ENCODE measurements at places on chromosomes 4 and X.

- no peak for DNase-seq
These were observed 28.5 kb upstream of the MANBA start for GRCh38 chr4:102789317-102789717.

GRCh38 chrX:150767045-150767395 lies 73.8 kb downstream of the MTMR1 start:
- no peak for DNase-seq

DNA sequence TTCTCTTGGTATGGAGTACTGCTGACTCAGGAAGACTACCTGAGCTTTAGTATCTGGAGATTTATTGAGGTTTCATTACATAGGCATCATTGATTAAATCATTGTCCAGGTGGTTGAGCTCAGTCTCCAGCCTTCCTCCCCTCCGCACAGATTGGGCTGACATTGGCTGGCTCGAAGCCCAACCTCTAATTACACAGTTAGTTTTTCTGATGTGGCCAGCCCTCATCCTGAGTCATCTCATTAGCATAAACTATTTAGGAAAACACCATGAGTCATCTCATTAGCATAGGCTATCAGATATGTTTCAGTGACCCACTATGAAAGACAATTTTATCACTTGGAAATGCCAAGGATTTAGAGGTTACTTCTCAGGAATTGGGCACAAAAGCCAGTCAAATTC lies 93.9 kb upstream of the ANKRD50 start:
- no peak for DNase-seq

DNA sequence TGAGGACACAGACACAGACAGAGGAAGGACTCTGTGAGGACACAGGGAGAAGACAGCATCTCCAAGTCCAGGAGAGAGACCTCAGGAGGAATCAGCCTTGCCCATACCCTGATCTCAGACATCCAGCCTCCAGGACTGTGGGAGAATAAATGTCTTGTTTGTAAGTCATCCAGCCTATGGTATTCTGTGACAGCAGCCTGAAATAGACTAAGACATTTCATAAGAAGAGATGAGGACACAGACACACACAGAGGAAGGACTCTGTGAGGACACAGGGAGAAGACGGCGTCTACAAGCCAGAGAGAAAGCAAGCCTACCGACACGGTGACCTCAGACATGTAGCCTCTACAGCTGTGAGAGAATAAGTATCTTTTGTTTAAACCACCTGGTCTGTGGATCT lies 112.1 kb downstream of the DHRSX start:
- no peak for DNase-seq

DNA sequence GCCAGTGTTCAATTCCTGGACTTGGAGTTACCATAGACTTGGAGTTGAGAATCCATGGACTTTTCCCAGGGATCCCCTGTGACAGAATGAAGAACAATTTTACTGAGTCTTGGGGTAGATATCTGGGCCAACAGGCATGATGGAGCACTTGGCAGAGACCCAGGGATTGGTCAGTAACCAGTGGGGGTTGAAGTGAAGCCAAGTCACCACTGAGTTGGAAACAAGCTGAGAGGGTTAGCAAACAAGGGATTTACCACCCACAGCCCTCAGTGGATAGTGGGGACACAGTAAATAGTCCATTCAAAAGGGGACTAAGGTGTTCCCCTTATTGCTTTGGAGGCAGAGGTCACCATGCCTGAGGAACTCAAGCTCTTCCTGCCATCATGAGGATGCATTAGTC lies 281.7 kb downstream of the PPP1R2C start:
- DNase-seq, result no peak

GRCh38 chrX:1529328-1529727 lies 7.7 kb downstream of the P2RY8 start:
- no peak for DNase-seq

DNA sequence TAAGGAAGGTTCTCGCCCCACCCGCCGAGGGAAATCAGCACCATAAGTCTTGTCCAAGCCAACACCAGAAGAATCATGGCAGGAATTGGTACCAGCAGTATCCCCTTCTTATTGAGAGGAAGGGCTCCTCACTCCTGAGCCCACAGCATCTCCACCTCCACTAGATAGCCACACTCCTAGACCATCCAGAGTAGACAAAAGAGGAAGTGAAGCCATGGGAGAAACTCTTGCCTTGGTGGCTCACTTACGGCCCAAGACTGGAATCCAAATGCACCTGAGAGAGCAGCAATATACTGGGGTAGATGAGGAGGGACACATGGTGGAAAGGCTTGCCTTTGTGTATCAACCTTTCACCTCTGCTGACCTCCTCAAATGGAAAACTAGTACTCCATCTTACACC lies 255.3 kb upstream of the PRKX start:
- DNase-seq, result no peak

DNA sequence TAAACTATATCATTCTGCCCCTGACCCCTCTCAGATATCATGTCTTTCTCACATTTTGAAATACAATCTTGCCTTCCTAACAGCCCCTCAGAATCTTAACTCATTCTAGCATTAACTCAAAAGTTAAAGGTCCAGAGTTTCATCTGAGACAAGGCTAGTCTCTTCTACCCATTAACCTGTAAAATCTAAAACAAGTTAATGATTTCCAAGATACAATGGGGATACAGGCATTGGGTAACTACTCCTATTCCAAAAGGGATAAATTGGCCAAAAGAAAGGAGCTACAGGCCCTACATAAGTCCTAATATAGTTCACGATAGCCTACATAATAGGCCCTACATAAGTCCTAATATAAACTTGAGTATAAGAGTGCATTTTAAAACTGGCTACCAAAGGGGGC lies 18.9 kb downstream of the ADH6 start:
- no peak for DNase-seq

DNA sequence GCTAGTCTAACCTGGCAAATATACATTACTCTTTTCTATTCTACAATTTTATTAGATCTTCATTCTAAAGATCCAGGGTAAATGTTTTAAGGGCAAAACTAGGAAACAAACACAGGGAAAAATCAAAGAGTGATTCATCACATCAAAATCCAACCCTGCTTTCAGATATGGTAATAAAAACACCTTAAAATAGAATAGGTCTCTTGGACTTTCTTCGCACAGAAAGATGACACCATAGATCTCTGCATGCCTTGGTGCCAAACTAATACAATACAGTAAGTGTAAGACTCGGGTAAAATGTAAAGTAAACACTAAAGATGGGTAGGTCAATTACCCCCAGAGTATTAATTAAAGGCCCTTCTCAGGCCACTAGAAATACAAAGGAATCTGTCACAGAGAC lies 34.2 kb downstream of the LDB2 start:
- DNase-seq, result no peak

DNA sequence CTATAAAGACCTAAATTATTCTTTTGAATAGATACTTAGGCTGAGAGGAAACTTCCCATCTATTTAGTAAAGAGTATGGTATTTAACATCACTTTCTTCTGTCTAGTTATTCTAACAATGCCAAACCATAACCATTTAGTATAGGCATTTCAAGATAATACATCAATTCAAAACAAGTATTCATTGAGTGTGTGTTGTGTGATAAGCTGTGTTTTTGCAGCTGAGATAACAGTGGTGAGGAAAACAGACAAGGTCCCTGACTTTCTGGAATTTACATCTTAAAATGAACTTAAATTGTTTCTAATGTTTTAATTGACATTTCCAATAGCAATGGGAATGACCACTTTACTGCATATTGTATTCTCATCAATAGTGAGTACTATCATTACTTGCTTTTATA lies 22.4 kb upstream of the TSPAN5 start:
- DNase-seq, result no peak

- DNase-seq, result no peak
These were observed 392.5 kb downstream of the BCOR start for GRCh38 chrX:39705290-39705689.

DNA sequence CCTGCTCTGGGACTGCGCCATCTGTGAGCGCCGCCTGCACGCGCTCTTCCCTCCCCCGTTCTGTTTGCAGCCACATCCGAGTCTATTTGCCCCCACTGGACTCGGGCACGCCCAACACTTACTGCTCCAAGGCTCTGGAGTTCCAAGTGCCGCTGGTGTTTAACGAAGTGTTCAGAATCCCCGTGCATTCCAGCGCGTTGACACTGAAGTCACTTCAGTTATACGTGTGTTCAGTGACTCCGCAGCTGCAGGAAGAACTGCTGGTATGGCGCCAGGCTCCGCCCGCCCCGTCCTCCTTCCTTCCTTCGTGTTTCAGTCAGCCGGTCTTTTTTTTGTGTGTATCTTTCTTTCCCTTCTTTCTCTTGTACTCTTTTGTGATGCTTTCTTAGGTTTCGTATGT lies 30.7 kb upstream of the CLCN4 start:
- no peak for DNase-seq

Data from stimulated activated CD4-positive, alpha-beta T cell treated with anti-CD3 and anti-CD28 coated beads, Interleukin-2, amount 100 ng/mL, for 48 hours (primary cell).